ENCODE measurements at places on chromosomes 12 and 14. TPM values are rescaled to one million over a fixed set of nuclear protein-coding genes. Genes with fewer than 3 reads are reported as not detected.

KRT78 gene
- total RNA-seq = 291 TPM

C12orf54 gene
- 8.5 TPM for total RNA-seq

SDR9C7 gene
- 26.0 TPM for total RNA-seq

ITGB7 gene
- 7.0 TPM for total RNA-seq

BAG5 gene
- 23.6 TPM for total RNA-seq

PPP1R12A gene
- total RNA-seq = 42.3 TPM

TSPAN11 gene
- 0.72 TPM for total RNA-seq

GPRC5A gene
- 11.8 TPM for total RNA-seq

SLC6A13 gene
- not detected for total RNA-seq

AICDA gene
- total RNA-seq = not detected

OR10G3 gene
- not detected for total RNA-seq

RTL1 gene
- total RNA-seq = not detected

TMCC3 gene
- total RNA-seq = 7.3 TPM

MGAT4C gene
- total RNA-seq = not detected

NPFF gene
- total RNA-seq = not detected

RNASE2 gene
- not detected for total RNA-seq

SSTR1 gene
- 0.08 TPM for total RNA-seq

P3H3 gene
- total RNA-seq = 1.7 TPM

KRT7 gene
- 113 TPM for total RNA-seq

GPRC5D gene
- total RNA-seq = not detected

CCDC38 gene
- not detected for total RNA-seq

TAS2R8 gene
- not detected for total RNA-seq

SERPINA6 gene
- not detected for total RNA-seq

USP44 gene
- not detected for total RNA-seq

RILPL1 gene
- total RNA-seq = 6.1 TPM

POMT2 gene
- total RNA-seq = 11.2 TPM

TAS2R9 gene
- not detected for total RNA-seq

SIVA1 gene
- 51.6 TPM for total RNA-seq

MYH6 gene
- not detected for total RNA-seq

KRT73 gene
- not detected for total RNA-seq

TAS2R14 gene
- 0.80 TPM for total RNA-seq

NEUROD4 gene
- total RNA-seq = not detected

ANKRD33 gene
- not detected for total RNA-seq

ARHGEF40 gene
- 2.3 TPM for total RNA-seq

PKP2 gene
- 13.7 TPM for total RNA-seq

EXD2 gene
- total RNA-seq = 12.2 TPM

ENDOU gene
- 66.9 TPM for total RNA-seq

HHIPL1 gene
- total RNA-seq = 0.28 TPM

BMP4 gene
- 2.0 TPM for total RNA-seq

JPH4 gene
- total RNA-seq = 0.04 TPM

SALL2 gene
- 1.4 TPM for total RNA-seq

ZFP36L1 gene
- 151 TPM for total RNA-seq

PRKAB1 gene
- total RNA-seq = 26.8 TPM

CMKLR1 gene
- 0.56 TPM for total RNA-seq
